ENCODE measurements at places on chromosomes 1 and 21.

DNA sequence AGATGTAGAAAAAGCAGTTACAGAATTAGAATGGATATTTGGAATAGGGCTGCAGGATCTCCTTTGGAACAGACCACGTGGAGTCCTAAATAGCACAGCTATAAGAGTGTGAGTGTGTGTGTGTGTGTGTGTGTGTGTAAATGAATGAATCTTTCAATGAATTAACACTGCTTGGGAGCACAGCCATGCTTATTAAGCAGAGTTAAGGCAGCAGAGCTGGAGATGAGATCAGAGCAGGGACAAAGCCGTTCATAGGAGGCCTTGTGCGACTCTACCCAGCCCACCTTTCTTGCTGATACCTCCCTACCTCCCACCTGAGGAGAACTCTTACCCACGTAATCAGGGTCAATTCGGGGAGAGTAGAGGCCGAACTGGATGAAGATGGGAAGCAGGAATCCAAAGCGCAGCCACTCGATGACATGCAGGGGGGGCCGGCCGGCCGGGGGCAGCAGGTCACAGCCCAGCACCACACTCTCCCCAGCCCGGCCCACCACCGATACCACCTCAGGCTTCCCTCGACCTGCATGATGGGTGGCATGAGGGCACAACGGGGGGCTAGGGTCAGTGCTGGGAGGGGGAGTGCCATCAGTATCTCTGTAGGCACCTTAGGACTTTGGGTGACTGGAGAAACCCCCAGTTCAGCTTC is 2.7 kb downstream of the IGSF9 start:
- no peak for ATAC-seq

DNA sequence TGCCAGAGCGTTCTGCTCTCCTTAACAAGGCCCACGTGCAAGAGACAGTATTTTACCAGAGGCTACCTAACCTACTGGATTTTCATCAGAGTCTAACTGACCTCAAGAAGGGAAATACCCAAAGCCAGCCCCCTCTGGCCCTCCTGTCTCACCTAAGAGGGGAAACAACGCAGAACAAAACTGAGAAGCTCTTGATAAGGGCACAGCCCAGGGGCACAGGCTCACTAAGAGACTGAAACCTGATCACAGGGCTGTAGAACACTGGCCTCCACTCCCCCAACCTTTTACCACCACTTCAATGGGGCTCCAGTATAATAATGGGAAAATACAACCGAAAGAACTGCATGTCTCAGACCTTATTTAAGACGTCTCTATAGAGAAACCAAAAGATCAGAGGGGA is 449.5 kb upstream of the CAMK1G start:
- no peak for ATAC-seq

DNA sequence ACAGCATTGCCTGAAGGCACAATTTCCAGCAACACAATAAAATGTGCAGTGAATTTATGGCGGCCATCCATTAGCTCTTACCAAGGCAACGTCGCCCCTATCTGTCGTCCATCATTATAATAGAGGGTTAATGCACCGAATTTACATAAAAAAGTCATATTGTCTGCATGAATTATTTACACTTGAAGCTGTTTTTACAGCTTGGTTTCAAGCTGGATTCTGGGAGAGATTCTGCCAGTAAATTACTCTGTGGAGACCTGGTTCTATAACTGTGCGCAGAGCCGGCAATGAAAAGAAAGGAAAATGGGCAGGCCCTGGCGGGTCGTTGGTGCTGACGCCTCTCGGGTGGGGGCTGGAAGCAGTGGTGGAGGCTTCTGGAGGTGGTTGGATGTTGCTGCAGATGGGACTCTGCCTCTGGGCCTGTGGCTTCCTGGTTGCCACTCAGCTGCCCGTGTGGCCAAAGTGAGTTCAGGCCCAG is 48.9 kb upstream of the POU3F1 start:
- ATAC-seq: peak; percentile 71

DNA sequence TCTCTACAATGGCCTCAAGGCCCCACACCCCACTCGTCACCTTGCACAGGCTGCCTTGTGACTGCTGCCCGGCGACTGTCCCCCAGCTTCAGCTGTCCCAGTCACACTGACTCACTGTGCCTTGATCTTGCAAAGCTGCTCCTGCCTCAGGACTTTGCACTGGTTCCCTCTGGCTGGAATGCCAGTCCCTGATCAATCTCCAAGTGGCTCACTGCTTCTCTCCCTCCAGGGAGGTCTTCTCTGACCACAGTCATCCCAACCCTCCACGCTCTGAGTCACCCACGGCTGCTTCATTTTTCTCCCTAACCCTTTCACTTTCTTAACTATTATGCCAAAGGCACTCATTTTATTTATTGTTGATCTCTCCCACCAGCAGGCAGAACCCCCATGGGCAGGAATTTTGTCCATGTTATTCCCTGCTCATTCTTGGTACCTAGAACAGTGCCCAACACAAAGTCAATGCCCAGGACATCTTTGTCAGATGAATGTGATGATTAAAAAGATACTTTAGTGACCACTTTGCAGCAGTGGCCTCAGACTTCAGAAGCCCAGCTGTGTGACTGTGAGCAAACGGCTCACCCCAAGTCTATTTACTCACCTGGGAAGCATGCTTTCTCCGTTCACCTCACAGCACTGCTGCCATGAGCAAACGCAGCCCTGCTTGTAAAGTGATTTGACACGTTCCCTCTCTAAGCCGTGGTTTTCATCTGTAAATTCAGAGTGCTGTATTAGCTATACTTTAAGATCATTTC is 53.4 kb downstream of the ZBTB18 start:
- ATAC-seq: peak; percentile 53

DNA sequence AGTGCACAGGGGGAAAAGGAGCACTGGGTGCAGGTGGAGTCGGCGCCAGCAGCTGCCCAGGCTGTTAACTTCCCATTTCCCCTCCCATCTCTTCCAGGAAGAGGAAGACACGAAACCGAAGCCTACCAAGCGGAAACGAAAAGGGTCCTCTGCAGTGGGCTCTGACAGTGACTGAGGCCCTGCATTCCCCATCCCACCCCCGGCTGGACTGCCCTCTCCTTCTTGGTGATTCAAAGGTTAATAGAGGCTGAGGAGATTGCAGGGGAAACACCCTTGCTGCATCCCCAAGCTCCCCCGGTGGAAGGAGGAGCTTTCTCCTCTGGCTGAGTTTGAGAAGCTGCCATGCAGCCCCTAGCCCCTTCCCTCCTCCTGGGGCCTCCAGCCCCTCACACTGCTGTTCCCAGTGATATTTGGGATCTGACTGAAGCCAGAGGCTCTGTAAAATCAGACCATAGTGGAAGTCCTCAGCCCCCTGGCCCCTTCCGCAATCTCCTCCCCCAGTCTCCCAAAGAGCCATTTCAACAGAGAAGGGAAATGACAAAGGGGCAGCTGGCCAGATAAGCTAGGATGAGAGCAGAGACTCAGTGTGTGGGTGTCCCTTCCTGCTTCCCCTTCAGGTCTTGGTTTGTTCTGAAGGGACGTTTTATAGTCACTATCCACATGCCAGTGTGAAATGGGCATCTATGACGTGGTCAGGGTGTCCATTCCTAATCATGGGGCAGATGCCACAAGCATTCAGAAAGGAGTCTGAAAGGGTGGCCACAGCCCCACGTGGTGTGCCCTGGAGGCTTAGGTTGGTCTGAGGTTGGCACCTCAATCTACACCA is 1.9 kb upstream of the SLC27A3 start:
- no peak for ATAC-seq

- ATAC-seq: peak; percentile 43
Observed at GRCh38 chr1:152515434-152515783, 1.1 kb downstream of the CRCT1 start.

DNA sequence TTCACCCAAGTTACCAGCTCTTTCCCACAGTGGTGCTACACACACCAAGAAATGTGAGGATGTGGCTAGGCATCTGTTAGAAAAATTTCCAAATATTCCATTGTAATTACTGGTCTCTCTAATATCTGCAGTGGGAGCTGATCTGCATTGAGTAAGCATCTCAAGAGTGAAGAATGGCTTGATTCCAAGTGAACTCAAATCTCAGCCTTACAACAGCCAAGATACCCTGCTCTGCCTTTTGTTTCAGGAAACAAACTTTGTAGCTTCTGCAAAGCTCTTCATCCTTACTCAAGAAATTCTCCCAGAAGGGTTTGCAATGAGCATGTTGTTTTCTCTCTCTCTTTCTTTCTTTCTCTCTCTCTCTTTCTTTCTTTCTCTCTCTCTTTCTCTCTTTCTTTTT is 181.1 kb downstream of the FCRL5 start:
- ATAC-seq: no peak

- no peak for ATAC-seq
Observed at GRCh38 chr21:25967181-25967900, 203.2 kb downstream of the APP start.

DNA sequence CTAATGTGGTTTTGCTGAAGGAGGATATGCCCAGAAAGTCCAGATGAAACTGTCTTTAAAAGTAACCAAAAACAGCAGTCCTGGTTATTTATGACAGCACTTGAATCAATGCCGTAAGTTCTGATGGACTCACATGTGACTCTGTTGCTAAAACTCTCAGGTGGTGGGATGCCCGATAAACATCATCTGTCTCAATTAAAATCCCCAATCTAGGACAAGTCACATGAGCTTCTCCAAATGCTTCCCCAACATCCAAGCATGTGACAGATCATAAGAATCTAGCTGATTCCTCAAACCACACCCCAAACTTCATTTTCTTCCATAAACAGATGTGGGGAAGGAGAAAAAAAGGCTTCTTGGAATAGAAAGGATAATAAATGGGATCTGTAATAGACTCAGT is 786 bp upstream of the CTSK start:
- ATAC-seq: peak; percentile 13

GRCh38 chr1:194277927-194278326 is 1091.5 kb upstream of the B3GALT2 start:
- no peak for ATAC-seq

GRCh38 chr1:181250038-181250437 is 161.5 kb downstream of the IER5 start:
- ATAC-seq: no peak

DNA sequence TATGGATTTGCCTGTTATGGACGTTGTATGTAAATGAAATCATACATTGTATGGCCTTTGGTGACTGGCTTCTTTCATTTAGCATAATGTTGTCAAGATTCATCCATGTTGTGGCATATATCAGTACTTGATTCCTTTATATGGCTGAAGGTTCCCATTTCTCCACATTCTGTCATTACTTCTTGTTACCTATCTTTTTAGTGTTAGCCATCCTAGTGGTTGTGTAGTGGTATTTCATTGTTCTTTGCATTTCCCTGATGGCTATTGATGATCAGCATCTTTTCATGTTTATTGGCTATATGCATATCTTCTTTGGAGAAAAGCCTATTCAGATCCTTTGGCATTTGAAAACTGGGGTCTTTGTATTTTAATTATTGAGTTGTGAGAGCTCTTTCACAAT is 39.8 kb upstream of the PODN start:
- no peak for ATAC-seq

DNA sequence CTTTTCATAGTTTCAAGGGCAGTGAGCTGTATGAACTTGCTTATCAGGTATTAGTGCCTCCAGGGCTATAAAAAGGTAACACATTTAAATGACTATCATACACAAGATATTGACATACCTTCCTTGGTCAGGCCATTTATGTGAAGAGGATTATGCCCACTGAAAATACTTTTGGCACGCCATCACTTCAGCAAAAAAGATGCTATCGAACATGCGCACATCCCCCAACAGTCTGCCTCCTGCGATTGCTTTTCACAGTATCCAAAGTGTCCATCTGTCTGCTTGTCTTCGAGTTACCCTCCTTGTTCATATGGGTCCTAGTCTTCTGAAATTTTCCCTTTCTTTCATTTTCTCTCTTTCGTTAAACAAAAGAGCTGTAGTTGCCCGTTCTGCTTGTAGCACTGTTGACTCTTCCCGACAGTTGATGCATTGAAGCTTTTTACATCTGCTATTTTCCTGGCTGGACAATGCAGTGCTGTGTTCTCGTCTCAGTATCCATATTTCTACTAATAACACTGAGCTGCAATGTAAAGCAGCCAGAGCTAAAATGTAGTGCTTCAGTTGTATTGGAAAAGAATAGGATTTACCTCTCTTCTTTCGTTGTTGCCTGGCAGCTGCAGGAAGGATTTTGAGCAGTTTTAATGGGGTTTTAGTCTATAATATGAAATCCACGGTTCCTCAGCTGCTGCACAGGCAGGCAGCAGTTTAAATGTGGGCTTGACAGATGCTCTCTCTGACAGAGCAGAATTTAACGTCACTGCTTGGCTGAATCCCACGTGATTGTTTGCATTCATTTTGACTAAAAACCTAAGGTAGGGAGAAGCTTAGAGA is at the start of gene B3GALT2:
Gene B3GALT2, minus strand, starts transcription at position 713 of the 831 bp plus-strand sequence. CDS start 5,051 bp downstream, outside the sequence.
- ATAC-seq: peak; percentile 93

DNA sequence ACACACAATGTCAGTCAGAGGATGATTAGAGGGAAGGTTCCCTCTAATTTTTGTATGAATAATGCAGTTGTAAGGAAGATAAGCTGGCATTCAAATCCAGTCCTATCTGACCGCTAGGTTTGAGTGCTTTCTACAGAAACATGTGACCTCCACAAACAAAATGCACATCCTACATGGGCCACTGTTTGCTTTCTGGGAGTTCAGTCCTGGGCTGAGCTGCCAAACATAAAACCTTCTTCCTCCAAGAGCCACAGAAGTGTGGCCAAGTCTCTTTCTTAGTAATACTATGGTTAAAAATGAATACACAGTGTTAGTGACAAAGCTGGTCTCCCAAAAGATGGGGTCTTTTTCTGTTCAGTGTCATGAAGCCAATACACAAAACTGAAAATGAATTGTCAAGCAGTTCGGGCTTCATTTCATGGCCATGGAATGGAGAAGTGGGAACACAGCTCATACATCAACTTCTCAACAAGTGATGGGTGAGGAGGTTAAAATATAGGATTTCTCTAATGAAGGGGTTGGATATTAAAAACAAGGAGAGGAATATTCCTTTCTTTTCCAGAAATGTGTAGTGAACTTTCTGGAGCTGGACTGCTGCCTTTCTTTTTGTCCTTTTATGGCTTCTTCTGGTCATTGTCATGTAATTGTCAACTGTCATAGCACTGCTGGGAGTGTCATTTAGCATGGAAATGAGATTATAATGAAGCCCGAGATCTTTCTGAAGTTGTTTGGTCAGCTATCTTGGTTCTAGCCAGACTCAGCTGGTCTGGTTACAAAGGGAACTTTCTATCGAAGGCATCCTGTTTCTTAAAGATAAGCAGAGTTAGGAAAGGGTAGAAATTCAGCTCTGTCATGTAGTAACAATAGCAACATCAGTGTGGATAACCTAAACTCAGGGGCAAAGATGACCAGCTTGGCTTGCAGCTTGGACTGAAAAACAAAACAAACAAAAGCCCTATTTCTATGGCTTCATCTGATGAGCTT is 135.1 kb downstream of the CHD1L start:
- ATAC-seq: peak; percentile 75

DNA sequence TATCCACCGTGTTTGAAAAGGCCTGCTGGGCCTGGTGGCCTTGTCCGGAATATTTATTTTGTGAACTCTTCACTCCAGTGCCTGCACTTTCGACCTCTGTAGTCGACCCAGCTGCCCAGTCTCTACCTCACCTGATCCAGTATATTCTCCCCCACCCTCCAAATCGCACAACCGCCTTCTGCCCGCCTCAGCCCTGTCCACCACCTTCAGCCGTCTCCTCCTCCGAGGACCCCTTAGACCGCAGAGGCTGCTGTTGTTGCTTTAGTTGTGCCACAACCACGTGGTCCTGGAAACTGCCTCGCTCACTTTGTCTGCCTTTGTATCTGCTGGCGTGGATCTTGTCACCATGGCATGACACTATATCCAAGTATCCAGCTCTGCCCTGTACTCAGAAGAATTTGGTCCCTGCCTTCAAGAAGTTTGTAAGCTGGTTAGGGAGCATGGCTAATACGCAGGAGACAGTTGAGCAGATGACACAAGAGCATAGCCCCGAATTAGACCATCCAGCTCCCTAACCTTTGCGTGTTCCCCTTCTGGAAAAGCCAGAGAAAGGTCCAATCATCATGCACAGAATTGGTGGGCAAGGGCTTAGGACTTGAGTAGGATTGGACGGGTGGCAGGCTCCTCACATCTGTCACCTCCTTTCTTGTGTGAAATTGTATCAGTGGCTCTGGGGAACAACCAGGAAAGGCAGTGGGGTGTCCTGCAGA is 1.5 kb downstream of the PHGDH start:
- peak; percentile 41 for ATAC-seq

Data from motor neuron (in vitro differentiated cells).